ENCODE measurements at places on chromosomes 1 and 21.

GRCh38 chr21:16789636-16790035 is 723.2 kb upstream of the CXADR start:
- DNase-seq, result no peak

DNA sequence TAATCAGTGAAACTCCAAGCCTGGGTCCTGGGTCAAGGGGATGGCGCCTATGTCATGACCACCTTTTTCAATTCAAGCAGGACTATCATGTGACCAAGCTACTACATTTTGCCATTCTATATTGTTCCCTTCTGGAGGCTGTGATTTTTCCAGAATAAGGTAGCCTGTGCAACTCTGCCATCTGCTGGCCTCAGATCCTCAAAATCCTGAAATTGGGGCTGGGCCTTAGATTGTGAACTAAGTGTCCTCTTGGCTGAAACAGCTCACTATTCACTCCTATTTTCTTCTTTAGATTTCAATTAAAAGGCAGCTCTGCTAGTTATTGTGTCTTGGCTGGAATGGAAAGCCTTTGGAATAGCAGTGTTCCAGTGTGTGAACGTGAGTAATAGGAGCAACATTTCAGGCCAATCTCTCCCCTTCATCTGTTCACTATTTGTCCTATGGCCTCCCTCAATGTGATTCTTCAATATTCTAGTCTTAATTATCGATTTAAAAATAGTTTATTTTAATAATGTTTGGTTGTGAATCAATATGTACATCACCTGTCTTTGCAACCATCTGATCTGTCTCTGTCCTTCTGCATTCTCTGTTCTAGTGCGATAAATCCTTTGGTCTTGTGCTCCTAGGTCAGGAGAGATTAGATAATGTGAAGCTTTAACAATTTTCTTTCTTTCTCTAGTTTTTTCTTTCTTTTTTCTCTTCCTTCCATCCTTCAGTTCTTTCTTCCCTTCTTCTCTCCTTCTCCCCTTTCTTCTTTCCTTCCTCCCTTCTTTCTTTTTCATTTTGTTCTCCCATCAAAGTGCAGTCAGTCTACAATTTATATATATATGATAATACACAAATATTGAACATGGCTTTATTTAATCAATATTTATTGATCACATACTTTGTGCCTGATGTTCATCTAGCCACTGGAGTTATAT is 69.8 kb downstream of the CR1 start:
- no peak for DNase-seq

DNA sequence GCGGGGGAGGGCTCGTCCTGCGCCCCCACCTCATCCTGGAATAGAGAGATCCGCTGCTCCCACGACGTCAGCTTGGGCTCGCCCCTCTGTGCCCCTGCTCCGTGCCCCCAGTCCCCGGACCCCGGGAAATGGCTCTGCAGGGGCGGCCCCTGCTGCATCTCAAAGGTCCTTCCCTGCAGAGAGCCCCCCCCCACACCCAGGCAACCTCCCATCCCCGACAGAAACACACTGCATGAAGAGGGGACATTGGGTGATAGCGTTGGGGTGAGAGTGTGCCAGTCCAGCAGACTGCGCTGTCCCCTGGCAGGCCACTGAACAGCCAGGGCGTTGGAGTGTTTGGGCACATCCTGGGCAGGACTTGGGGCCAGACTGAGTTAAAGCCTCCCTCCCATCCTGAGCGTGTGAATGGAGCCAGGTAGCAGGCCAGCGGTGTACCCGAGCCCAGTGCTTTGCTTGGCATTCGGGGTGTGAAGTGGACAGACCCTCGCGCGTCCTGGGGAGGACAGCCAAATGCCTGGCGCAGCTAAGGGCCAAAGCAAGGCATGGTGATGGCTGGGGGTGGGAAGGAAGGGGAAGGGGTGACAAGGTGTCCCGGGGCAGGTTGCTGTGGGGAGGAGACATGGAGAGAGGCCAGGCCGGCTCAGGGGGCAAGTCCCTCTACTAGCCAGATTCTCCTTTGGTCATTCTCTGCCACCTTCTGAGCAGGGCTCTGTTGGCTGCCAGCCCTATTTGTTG is 633 bp upstream of the ETNK2 start:
- no peak for DNase-seq

- no peak for DNase-seq
These were observed 57.8 kb downstream of the CYYR1 start for GRCh38 chr21:26515257-26515656.

GRCh38 chr1:30844631-30845030 is 63.9 kb downstream of the SDC3 start:
- DNase-seq, result no peak

DNA sequence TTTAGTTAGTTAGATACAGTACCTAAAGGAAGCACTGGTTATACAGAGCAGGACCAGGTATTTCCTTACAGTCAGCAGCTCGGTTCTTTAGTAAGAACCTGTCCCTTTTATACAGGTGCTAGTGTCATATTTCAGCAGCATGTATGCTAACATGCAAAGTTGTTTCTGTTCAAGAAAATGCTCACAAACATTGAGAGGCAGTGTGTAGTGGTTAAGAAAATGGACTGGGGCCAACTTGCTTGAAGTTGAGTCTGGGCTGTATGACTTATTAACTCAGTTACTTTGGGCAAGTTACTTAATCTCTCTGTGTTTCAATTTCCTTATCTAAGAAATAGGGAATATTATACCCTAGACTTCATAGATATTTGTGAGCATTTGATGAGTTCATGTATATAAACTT is 31.1 kb downstream of the AK4 start:
- DNase-seq, result no peak

GRCh38 chr1:167126317-167126716 is 32.4 kb downstream of the STYXL2 start:
- DNase-seq, result no peak

GRCh38 chr1:76763738-76764137 is 103.5 kb upstream of the ST6GALNAC5 start:
- DNase-seq, result no peak

DNA sequence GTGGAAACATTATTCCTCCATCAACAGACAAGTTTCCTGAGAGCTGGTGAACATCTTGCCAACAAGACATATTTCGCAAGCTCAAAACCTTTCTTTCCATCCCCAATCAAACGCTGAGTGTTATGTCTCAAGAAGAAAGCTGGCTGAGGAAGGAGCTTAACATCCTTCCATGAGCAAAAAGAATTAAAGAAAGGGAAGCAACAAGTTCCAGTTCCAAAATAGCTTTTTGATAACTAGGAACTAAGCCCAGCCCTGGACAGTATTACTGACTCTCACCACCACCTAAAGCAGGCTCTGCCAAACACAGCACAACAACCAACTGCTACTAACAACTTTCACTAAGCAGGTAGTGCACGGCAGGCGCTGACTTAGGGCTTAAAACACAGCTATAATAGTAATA is 50.2 kb downstream of the CAPZB start:
- peak; percentile 58 for DNase-seq

DNA sequence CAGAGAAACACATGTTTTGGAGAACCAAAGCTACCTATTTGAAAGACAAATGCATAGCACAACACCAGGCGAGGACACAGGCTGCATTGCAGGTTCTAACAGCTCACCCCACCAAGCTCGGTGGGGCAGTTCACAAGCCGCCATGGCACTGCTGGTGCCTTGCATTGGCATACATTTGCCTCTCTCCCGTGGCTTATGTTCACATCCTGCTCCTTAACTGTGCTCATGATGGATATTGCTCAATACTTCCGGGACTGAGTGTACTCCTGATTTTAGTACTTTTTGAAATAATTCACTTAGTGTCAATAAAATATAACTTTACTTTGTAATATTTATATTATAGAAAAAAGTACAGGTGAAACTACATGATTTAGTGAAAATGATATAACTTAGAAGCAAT is 1187.4 kb upstream of the NCAM2 start:
- DNase-seq, result no peak

DNA sequence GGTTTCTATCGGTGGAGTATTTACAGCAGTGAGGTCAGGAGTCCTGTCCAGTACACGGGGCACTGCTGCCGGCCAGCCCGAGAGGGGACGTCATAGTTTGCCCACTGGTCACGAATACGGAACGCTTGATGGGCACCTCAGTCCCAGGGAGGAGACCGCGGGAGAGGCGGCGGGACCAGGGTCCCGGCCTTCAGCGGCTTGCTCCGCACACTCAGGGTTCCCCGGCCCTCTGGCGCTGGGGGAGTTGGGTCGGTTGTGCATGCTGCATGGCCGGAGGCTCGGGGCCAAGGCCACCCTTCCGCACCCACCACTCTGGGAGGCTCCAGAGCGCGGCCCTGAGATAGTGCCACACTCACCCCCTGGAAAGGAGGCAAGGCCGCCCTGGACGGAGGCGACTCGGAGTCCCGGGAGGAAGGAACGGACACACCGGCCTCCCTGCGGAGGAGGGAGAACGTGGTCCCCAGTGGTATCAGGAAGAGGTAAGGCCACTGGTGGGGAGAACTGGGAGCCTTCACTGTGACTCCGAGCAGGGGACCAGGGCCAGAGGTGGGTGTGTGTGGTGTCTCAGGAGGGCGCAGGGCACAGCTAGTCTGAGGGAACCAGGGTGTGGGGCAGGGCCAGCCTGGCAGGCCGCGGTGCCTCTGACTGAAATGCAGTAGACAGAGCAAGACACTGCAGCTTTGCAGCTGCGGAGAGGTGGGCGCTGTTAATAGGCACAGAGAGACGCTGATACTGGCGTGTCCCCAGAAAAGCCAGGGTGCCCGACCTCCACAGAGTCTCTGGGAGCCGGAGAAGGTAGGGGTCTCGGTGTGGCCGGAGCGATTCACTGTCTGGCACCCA is 28.6 kb upstream of the PRSS38 start:
- no peak for DNase-seq

DNA sequence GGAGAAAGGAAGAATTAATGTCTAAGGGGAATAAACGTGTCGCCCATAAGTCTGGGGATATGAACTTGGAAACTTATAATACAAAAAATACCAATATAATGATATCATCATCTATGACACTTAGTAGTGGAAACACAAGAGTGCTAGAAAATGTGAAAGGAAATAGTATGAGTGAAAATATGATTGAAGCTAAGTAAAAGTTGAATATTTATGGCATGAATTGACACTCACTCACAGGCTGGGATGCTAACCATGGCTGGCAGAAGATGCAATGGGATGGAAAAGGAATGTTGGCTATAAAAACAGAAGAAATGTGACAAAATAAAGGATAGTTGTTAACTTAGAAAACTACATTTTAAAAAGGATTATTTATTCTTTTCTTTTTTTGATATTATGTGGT is 120.1 kb downstream of the XPR1 start:
- DNase-seq, result peak; percentile 7

DNA sequence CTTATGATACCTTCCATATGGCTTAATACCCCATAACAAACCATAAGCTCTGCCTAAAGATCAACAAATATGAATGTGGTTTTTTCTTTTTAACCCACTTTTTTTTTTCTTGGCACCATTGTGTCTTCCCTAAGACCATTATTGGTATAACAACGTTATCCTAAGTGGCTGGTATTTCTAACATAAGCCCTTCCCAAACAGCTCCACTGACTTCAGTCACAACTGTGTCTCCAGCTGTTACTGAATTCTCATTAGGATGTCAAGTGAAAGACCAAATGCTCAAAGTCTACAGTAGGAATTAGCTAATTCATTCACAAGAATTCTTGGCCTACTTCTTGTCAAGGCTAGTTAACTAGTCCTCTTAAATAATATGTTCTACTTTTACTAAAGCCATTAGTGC is 4.2 kb upstream of the RXRG start:
- no peak for DNase-seq

DNA sequence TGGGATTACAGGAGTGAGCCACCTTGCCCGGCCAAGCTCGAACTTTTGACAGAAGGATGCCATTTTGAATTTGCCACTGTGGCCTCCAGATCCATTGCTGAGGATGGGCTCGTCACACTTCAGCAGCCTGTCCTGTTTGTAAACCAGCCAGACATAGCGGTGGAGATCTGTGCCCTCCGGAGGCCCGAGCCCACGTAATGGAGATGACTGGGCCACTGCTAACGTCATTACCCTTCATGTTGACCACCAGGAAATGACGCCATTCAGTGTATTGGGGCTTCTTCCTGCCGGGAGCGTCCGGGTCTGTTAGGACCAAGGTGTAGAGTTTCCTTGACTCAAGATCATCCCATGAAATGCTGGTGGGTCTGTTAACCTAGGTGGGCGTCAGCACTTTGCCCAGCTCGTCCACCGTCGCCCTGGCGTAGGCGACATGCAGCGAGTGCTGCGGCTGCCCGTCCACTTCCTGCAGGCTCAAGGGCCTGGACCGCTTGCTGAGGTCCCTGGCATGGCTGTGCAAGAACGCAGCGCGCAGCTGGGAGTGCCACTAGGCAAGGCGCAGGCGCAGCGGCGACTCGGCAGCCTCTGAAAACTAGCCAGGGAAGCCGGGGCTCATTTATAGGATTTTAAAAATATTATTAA is 40.8 kb downstream of the PTPRC start:
- DNase-seq, result no peak

GRCh38 chr1:160576390-160576789 is 2.9 kb downstream of the CD84 start:
- DNase-seq, result no peak

DNA sequence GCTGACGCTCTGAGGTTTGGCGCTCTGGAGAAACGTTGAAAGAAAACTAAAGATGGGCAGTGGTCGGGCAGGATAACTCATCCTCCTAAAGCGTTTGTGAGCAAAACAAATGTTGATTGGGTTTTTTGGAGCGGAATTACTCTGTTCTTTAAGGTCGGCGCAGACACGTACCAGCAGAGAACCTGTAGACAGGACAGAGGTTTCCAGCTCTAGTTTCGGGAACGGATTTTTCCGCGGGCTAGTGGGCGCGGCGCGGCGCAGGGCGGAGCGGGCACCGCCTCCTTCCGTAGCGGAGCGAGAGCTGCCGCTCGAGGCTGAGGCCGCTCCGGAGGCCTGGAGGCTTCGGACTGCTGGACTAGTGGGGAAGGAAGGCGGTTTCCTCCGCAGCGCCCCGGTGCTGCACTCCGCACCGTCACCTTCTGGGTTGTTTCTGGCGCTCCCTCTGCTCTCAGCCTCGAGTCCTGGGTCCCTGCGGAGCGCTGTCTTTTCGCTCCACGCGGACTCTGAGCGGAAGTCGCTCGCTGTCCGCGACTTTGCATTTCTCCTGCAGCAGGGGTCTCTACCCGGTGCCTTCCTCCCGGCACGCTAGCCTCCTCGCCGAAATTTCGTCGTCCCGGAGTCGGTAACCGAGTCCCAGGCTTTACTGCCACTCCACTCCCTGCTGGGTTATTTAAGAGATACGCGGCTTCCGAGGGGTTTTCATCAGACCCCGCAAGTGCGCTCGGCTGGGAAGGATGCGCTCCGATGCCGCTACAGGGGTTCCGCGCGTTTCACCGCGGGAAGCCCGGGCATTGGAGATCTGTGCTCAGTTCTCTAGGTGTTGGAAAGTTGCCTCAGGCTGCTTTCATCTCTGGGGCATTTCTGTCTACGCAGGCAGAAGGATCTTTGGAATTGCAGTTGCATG is 7.0 kb downstream of the FOXD2 start:
- DNase-seq, result peak; percentile 62

GRCh38 chr1:245576323-245576722 is 421.5 kb downstream of the KIF26B start:
- no peak for DNase-seq

DNA sequence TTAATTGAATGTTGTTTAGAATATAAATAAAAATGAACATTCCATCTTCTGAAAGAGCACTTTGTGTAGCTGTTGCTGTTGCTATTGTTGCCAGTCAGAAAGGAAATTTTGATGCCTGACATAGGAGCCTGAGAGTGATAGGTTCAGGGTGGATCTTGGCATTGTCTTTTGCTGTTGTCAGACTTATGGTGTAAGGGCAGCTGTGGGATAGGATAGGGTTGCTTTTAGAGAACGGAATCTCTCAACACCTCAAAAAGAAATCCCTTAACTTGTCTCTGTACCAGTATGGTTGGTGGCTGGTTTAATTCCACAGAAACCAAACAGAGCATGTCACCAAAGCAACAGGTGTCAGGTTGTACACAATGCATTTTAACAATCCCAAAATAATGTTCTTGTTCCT is 62.7 kb downstream of the ESRRG start:
- DNase-seq, result no peak
